ENCODE measurements at places on chromosomes 4 and X. TPM values are rescaled to one million over a fixed set of nuclear protein-coding genes. Genes with fewer than 3 reads are reported as not detected.

Gene GPR173
- 0.21 TPM for total RNA-seq

GRCh38 chr4:53686521-53686920 is 95.2 kb upstream of the LNX1 start:
- no peaks in the 10 kb centered on the region for H3K36me3 ChIP-seq
- no peaks in the 10 kb centered on the region for H3K27me3 ChIP-seq
- H3K27ac ChIP-seq: no peak overlapping the region
- no peaks in the 10 kb centered on the region for H3K4me1 ChIP-seq
- no peak for DNase-seq

Gene TMEM35A
- total RNA-seq: 0.21 TPM

Gene USP51
- total RNA-seq: 0.42 TPM

Gene HSFX4
- total RNA-seq: not detected

GRCh38 chr4:74499986-74500781 is 55.2 kb downstream of the AREG start:
- no peaks in the 10 kb centered on the region for H3K4me1 ChIP-seq
- H3K27me3 ChIP-seq: no peaks in the 10 kb centered on the region
- no peak for DNase-seq
- no peak overlapping the region for H3K4me3 ChIP-seq
- no peaks in the 10 kb centered on the region for H3K36me3 ChIP-seq
- no peak overlapping the region for H3K27ac ChIP-seq

Gene PABPC5
- total RNA-seq: 0.18 TPM

DNA sequence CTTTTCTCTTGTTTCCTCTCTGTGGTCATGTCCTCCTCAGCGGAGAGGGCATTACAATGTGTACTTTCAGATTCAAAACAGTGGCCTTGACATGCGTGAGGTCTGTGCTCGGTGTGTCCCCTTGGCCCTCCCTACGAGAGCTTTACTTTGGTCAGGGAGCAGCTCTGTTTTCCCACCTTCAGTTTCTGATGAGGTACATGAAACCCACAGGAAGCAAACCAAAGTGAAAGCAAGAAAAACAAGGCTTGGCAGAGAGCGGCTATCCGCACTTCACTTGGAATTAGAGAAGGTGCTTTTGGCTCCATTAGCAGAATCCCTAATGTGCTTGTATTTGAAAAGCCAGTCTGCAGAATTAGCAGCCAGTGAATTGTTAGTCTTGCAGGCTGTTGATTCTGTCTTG is 19.5 kb upstream of the BOD1L1 start:
- H3K27ac ChIP-seq: no peak overlapping the region
- no peak for DNase-seq
- no peaks in the 10 kb centered on the region for H3K4me1 ChIP-seq
- H3K36me3 ChIP-seq: no peaks in the 10 kb centered on the region
- H3K27me3 ChIP-seq: no peaks in the 10 kb centered on the region

Gene GC
- not detected for total RNA-seq

DNA sequence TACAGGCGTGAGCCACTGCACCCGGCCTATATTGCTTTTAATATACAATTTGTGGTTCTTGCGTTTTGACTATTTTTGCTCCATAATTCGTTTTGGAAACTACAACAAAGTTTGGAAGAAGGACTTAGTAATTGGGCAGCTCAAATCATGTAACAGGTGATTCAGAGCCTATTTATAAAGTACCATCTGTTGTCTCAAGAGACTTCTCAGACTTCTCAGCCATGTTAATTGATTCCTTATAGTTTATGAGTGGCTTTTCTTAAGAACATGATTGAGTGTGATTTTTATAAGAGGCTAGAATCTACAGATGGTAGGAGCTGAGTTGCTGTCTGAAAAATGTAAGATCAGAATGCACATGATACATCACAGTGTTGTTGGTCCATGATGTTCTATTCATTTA is 240.2 kb downstream of the ADGRL3 start:
- H3K4me1 ChIP-seq: peaks cover 9% of the 10 kb centered on the region
- H3K4me3 ChIP-seq: no peak overlapping the region
- no peaks in the 10 kb centered on the region for H3K27me3 ChIP-seq
- no peaks in the 10 kb centered on the region for H3K36me3 ChIP-seq

GRCh38 chr4:166318810-166319525 is 445.9 kb downstream of the TLL1 start:
- no peak overlapping the region for H3K4me3 ChIP-seq
- DNase-seq: no peak
- H3K36me3 ChIP-seq: no peaks in the 10 kb centered on the region
- H3K27ac ChIP-seq: no peak overlapping the region
- H3K27me3 ChIP-seq: no peaks in the 10 kb centered on the region

GRCh38 chr4:28010577-28011240 is 1150.1 kb downstream of the STIM2 start:
- H3K36me3 ChIP-seq: no peaks in the 10 kb centered on the region
- H3K4me1 ChIP-seq: no peaks in the 10 kb centered on the region
- DNase-seq: no peak
- H3K27ac ChIP-seq: no peak overlapping the region
- H3K27me3 ChIP-seq: no peaks in the 10 kb centered on the region
- no peak overlapping the region for H3K4me3 ChIP-seq

- H3K27me3 ChIP-seq: no peaks in the 10 kb centered on the region
- DNase-seq: no peak
- no peak overlapping the region for H3K27ac ChIP-seq
Measured at GRCh38 chr4:84740057-84740456, 157.1 kb downstream of the CDS1 start.

GRCh38 chrX:78534221-78534620 is 124.9 kb downstream of the RTL3 start:
- no peak for DNase-seq
- no peaks in the 10 kb centered on the region for H3K36me3 ChIP-seq
- no peaks in the 10 kb centered on the region for H3K4me1 ChIP-seq
- H3K27ac ChIP-seq: no peak overlapping the region
- no peak overlapping the region for H3K4me3 ChIP-seq

GRCh38 chr4:182174979-182175378 is 68.2 kb upstream of the TENM3 start:
- peaks cover 4% of the 10 kb centered on the region for H3K27me3 ChIP-seq
- no peaks in the 10 kb centered on the region for H3K36me3 ChIP-seq
- no peak overlapping the region for H3K4me3 ChIP-seq
- no peaks in the 10 kb centered on the region for H3K4me1 ChIP-seq

- no peaks in the 10 kb centered on the region for H3K36me3 ChIP-seq
- H3K4me3 ChIP-seq: no peak overlapping the region
- H3K27ac ChIP-seq: no peak overlapping the region
- no peaks in the 10 kb centered on the region for H3K4me1 ChIP-seq
- no peak for DNase-seq
Measured at GRCh38 chr4:174631901-174632758, 109.8 kb upstream of the HPGD start.

GRCh38 chr4:1991087-1991486 is 17.7 kb downstream of the NELFA start:
- no peaks in the 10 kb centered on the region for H3K27me3 ChIP-seq
- H3K27ac ChIP-seq: no peak overlapping the region
- H3K4me1 ChIP-seq: peaks cover 11% of the 10 kb centered on the region
- H3K36me3 ChIP-seq: peaks cover 52% of the 10 kb centered on the region
- no peak overlapping the region for H3K4me3 ChIP-seq

- DNase-seq: no peak
- H3K27me3 ChIP-seq: no peaks in the 10 kb centered on the region
- no peak overlapping the region for H3K4me3 ChIP-seq
- no peaks in the 10 kb centered on the region for H3K36me3 ChIP-seq
- no peak overlapping the region for H3K27ac ChIP-seq
- peaks cover 6% of the 10 kb centered on the region for H3K4me1 ChIP-seq
Measured at GRCh38 chr4:140343303-140343702, 30.1 kb upstream of the SCOC start.

- peaks cover 6% of the 10 kb centered on the region for H3K4me1 ChIP-seq
- H3K36me3 ChIP-seq: no peaks in the 10 kb centered on the region
- no peak overlapping the region for H3K4me3 ChIP-seq
- DNase-seq: no peak
- no peaks in the 10 kb centered on the region for H3K27me3 ChIP-seq
Measured at GRCh38 chr4:33054656-33055196, 2334.6 kb downstream of the PCDH7 start.

DNA sequence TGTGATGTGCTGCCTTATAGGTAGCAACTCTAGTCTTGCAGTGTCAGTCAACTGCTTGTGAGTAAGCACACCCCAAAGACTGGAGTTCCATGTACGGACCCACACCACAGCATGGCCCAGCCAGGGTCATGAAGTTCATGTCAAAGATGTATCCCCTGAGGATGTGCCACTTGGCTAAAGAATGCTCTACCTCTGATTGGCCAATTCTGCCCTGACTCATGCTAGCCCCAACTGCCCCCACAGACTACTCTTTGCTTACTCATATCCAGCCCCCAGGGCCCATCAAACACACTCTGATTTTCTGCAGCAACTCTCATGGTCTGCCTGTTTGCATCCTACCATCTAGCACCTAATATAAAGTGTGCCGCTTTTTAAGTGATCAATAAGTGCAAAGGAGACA is 62.5 kb downstream of the CHRDL1 start:
- no peak overlapping the region for H3K27ac ChIP-seq
- H3K4me1 ChIP-seq: no peaks in the 10 kb centered on the region
- no peak for DNase-seq
- no peak overlapping the region for H3K4me3 ChIP-seq

Measured in suprapubic skin (tissue), 4 donors.